ENCODE measurements at places on chromosomes 7 and 10. TPM values are rescaled to one million over a fixed set of nuclear protein-coding genes. Genes with fewer than 3 reads are reported as not detected.

GRCh38 chr10:24287559-24288195 lies 78.7 kb downstream of the KIAA1217 start:
- DNase-seq = no peak

GRCh38 chr10:69387500-69387899 lies 29.2 kb downstream of the TACR2 start:
- DNase-seq = no peak

DNA sequence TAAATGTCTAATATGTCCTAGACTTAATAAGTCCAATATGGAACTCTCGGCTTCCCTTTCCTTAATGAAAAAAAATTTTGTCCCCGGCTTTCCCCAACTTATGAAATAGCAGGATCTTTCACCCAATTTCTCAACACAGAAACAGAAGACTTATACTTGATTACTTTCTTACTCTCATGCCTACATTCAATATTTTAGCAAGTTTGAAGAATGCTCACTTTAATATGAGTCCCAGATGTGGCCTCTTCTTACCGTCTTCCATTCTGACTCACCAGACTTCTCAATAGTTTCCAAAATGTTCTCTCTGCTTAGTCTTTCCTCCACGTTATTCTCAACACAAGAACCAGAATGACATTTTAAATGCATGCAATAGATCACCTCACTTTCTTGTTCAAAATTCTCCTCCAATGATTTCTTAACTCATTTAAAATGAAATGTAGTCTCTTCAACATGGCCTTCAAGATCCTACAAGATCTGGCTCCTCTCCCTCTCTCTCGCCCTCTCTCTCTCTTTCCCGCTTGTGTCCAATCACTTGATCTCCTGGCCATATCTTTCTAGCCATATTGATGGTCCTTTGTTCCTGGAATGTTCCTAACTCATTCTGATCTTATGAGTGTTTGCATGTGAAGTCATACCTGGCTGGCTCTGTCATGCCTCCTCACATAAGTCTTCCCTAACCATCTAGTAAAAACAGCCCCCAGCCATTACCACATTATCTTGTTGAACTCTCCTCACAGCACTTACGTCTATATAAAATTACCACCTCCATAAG lies 119.7 kb upstream of the FAM3C start:
- no peak for DNase-seq

DNA sequence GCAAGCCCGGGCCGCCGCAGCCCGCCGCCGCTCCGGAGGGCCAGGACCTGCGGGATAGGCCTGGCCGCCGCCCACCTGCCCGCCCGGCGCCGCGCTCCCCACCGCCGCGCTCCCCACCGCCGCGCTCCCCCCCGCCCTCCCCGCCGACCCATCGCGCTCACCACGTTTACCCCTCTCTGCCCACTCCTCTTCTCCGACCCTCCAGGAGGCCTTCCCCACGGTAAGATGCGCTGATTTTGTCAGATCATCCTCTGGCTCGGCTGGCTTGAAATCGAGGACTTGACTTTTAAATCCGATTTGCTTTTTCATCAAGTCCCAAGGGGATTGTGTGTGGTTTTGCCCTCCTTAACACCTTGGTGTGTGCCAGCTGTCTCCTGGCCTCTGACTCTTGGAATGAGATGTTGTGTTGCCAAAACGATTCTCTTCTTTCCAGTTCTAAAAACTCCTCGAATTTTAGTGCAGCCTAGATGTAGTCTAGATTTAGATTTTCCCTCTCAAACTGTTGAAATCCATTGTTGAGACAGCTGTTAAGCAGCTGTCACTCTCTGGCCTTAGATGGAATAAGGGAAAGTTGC lies 738 bp downstream of the POM121 start:
- no peak for DNase-seq

GRCh38 chr10:49361735-49362568 lies 33.9 kb downstream of the DRGX start:
- DNase-seq = no peak

- DNase-seq = no peak
These were observed 248.8 kb upstream of the SMIM30 start for GRCh38 chr7:113367041-113367586.

DNA sequence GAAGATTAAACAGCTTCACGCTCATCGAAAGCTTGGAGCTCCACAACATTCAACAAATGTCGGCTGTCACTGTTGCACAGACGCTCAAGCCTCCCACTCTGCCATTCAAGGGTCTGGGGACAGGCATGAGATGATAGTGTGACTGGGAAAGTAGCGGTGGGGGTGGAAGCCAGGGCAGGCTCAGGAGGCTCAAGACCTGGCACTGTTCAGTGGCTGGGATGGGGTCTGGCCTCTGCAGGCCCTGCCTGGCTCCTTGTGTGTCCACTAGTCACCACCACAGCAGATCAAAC lies 13.5 kb upstream of the GTPBP4 start:
- DNase-seq = no peak

DNA sequence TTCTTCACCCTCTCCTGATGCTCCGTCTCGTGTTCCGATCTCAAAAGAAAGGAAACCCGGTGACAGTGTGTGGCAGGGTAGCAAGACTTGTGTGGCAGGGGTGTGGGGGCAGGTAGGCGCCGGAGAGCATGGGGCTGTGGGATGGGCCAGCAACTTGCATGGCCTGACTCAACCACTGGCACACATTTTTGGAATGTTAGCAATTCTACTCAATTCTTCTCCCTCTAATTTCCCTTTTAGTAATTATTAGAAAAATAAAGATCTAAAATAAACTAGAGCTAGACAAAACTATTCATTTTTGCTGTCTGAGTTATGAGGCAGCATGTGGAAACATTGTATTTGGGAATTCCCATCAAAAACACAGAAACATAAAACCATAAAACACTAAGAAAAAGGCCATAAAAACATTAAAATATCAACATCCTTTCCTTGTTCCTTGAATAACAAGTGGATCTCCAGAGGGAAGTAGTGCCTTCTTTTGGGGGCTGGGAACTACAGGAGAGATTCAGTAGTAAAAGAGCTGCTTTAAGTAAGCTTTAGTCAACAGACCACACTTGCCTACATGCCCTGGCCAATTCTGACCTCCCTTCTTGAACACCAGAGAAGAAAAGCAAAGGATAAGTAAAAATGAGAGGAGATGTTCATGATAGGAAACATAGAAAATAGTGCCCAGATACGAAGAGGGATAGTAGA lies 21.8 kb downstream of the SEMA3C start:
- no peak for DNase-seq

DNA sequence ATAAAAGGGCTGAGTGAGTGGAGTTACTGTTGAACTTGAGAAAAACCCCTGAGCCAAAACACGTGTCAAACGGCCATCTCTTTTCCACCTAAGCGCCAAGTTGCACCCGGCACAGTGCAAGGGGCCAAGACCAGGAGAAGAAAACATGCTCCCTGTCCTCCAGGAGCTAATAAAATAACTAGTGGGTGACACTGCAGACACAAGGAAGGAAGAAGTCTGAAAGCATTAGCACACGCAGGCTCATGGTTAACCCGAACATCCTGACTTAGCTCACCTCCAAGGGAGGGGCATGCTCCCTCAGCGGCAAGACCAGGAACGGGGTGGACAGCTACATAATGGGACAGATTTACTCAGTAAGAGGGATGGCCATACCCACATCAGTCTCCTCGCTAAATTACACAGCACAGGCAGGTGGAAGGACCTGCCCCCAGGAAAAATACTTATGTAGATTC lies 65.0 kb downstream of the PIP4K2A start:
- no peak for DNase-seq

GRCh38 chr7:131948434-131949053 lies 392.1 kb upstream of the PODXL start:
- no peak for DNase-seq

DNA sequence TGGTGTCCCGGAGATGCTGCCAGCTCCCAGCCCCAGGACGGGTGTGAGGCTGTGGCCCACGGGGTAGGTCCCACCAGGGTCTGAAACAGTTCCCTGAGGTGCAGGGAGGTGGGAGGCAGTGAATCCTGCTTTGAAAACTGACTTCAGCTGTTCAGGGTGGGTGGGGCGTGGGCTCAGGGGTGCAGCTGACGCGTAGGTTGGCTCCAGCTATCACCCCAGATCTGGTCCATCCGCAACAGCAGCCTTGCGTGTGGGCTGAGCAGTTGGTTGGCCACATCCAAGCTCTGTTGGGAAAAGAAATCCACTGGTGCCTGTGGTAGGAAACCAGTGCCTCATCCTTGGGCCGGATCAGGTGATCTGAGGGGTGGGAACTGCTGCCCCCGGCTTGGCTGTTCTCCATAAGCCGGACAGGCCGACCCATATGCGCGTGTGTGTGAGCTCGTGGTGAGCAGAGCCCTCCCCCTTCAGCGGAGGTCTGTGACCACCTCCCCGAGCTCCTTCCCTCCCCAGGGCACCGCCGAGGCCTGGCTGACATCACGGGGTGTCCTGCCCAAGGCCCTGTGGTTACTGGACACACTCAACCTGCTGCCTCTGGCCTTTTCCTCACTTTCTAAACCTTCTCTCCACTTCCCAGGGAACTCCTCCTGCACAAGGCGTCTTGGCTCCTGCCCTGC lies 15.4 kb upstream of the FAM20C start:
- no peak for DNase-seq

CPA2 gene
- 0.31 TPM for total RNA-seq

ADARB2 gene
- total RNA-seq = 2.7 TPM

FAM131B gene
- 38.2 TPM for total RNA-seq
